Smooth muscle cell of the umbilical artery (primary cell): ENCODE measurements at places on chromosomes 6 and 20. TPM values are rescaled to one million over a fixed set of nuclear protein-coding genes. Genes with fewer than 3 reads are reported as not detected.

Gene ULBP1
- under 0.01 and 0.09 TPM in 2 replicates for total RNA-seq

Gene PRSS16
- total RNA-seq = 0.18 TPM in 1 of 2 replicates, not detected in the other

Gene CNR1
- not detected in 2 replicates for total RNA-seq

Gene MYH7B
- 0.05 TPM in 1 of 2 replicates, not detected in the other for total RNA-seq

Gene GSTA2
- not detected in 2 replicates for total RNA-seq

Gene CGA
- not detected in 2 replicates for total RNA-seq

Gene TOX2
- 2.1 and 2.2 TPM in 2 replicates for total RNA-seq

Gene ADGRF4
- 0.23 and 1.2 TPM in 2 replicates for total RNA-seq

Gene TAB2
- total RNA-seq = 26.7 and 43.0 TPM in 2 replicates

Gene CCM2L
- total RNA-seq = not detected in 2 replicates

Gene AFG1L
- total RNA-seq = 4.3 and 5.0 TPM in 2 replicates

Gene RNF182
- total RNA-seq = 0.30 and 1.8 TPM in 2 replicates

Gene RAB32
- total RNA-seq = 81.6 and 153 TPM in 2 replicates

Gene OPN5
- total RNA-seq = not detected in 2 replicates

Gene STMN3
- total RNA-seq = 2.7 and 6.7 TPM in 2 replicates

Gene AKAP12
- total RNA-seq = 47.5 and 99.7 TPM in 2 replicates

Gene C6orf141
- total RNA-seq = 0.59 and 0.69 TPM in 2 replicates

Gene DIDO1
- total RNA-seq = 33.3 and 55.6 TPM in 2 replicates

Gene BTNL2
- not detected in 2 replicates for total RNA-seq

Gene CFAP61
- 0.32 TPM in 1 of 2 replicates, not detected in the other for total RNA-seq

Gene SFTA2
- total RNA-seq = not detected in 2 replicates

Gene EDN1
- total RNA-seq = 1.8 and 2.8 TPM in 2 replicates

Gene MUC22
- total RNA-seq = not detected in 2 replicates

Gene ZBTB24
- total RNA-seq = 10.2 and 11.6 TPM in 2 replicates
